ENCODE measurements at places on chromosomes 13 and 19. TPM values are rescaled to one million over a fixed set of nuclear protein-coding genes. Genes with fewer than 3 reads are reported as not detected.

DNA sequence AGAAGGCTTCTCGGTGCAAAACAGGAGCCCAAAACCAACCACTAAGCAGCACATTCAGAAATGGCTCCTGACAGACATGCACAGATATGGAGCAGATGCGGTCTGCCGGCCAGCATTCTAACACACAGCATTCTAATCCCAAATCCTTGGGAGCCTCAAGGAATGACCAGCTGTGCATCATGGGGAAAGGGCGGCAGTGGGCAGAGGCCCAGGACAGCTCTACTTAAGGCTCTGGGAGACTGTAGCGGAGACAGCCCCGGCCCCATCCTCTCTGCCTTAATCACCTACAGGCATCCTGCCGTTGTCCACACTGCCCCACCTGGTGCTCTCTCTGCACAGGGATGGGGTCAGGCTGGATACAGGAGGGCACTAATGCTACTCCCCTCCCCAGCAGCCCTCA, 1016.0 kb downstream of the UQCRFS1 start:
- peak; percentile 5 for DNase-seq

DNA sequence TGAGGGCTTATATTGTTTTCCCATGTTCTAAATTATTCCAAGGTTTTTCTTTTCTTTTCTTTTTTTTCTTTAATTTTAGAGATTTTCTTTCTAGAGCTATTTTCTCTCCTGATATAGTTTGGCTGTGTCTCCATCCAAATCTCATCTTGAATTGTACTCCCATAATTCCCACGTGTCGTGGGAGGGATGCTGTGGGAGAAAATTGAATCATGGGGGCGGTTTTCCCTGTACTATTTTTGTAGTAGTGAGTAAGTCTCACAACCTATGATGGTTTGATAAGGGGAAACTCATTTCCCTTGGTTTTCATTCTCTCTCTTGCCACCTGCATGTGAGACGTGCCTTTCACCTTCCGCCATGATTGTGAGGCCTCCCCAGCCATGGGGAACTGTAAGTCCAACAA, 1906.4 kb upstream of the PRR20A start:
- DNase-seq = no peak

GRCh38 chr19:4052993-4053422, 13.7 kb downstream of the ZBTB7A start:
- DNase-seq = no peak

The GRK1 gene
- 3.0 TPM for polyA plus RNA-seq

GRCh38 chr13:40503011-40503410, 163.4 kb downstream of the FOXO1 start:
- DNase-seq = no peak

DNA sequence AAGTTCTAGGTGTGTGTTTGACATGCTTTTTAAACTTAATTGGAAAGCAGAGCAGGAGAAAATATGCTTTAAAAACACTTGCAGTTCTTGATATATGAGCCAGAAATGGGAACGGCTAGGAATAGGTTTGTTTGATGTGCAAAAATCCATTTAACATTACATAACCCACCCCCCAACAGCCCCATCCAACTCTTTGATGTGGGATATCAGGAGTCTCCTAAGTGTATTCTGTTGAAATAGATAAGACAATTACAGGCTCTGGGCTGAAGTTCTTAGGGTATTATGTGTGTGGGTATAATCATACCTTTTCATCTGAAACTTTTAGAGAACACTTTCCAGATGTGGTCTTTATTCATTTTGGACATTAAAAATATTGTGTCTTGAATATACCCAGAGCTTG, 240.4 kb upstream of the CSNK1A1L start:
- no peak for DNase-seq

DNA sequence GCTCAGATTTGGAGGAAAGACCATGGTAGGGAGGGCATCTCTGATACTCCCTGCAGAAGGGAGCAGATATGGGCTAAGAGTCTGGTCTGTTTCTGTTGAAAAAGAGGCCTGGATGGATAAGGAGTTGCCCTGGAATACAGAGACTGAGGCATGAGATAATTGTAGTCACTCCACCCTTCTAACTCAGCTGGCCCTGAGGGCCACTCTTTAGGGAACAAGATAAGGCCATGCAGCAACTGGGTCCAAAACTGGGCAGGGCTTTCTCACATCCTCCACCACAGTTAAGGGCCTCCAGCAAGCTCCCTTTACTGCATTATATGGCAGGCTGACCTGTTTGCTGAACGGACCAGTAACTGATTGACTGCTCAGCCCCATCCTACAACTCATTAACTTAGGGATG, 1.3 kb downstream of the ZNF749 start:
- no peak for DNase-seq

- no peak for DNase-seq
Observed at GRCh38 chr13:106534639-106535551, 567 bp downstream of the EFNB2 start.
